Mammary microvascular endothelial cell (primary cell): ENCODE measurements at places on chromosomes 7 and 10. TPM values are rescaled to one million over a fixed set of nuclear protein-coding genes. Genes with fewer than 3 reads are reported as not detected.

The LRMDA gene
- total RNA-seq: 8.8 and 13.7 TPM in 2 replicates

The PON1 gene
- not detected in 2 replicates for total RNA-seq

The HTR5A gene
- total RNA-seq: not detected in 2 replicates

The PRRT4 gene
- total RNA-seq: not detected in 2 replicates

The SPDYE11 gene
- total RNA-seq: not detected in 2 replicates

The CUZD1 gene
- 0.89 and 1.5 TPM in 2 replicates for total RNA-seq

The PWWP2B gene
- 7.3 and 8.0 TPM in 2 replicates for total RNA-seq

The DCLRE1C gene
- 5.0 and 6.6 TPM in 2 replicates for total RNA-seq

The ANKIB1 gene
- total RNA-seq: 18.7 and 19.2 TPM in 2 replicates

The CYP2C19 gene
- total RNA-seq: not detected in 2 replicates

The SPOCK2 gene
- total RNA-seq: 0.53 and 1.2 TPM in 2 replicates

The SKIDA1 gene
- 0.47 and 0.69 TPM in 2 replicates for total RNA-seq

The HELLS gene
- 42.2 and 48.0 TPM in 2 replicates for total RNA-seq

The LFNG gene
- 4.5 and 7.3 TPM in 2 replicates for total RNA-seq

The AS3MT gene
- total RNA-seq: 1.1 and 2.3 TPM in 2 replicates

The OR2A1 gene
- total RNA-seq: not detected in 2 replicates

The CREM gene
- total RNA-seq: 53.5 and 79.2 TPM in 2 replicates

The MSMB gene
- total RNA-seq: not detected in 2 replicates

The WNT2 gene
- not detected in 2 replicates for total RNA-seq

The SPDYE16 gene
- total RNA-seq: 0.07 TPM in 1 of 2 replicates, not detected in the other

The NEUROD6 gene
- total RNA-seq: not detected in 2 replicates

The OGDHL gene
- not detected in 2 replicates for total RNA-seq

The SPACDR gene
- total RNA-seq: 0.87 and 3.4 TPM in 2 replicates

The HYAL4 gene
- 0.49 TPM in 1 of 2 replicates, not detected in the other for total RNA-seq

The UROS gene
- total RNA-seq: 46.1 and 54.3 TPM in 2 replicates

The CXCL12 gene
- 16.2 and 19.4 TPM in 2 replicates for total RNA-seq

The LIPF gene
- total RNA-seq: not detected in 2 replicates

The HABP2 gene
- not detected in 2 replicates for total RNA-seq

The NUPR2 gene
- not detected in 2 replicates for total RNA-seq

The CPA1 gene
- total RNA-seq: not detected in 2 replicates

The DUSP5 gene
- total RNA-seq: 44.3 and 48.3 TPM in 2 replicates

The PPP1R9A gene
- 0.74 and 1.5 TPM in 2 replicates for total RNA-seq

The SVIL gene
- total RNA-seq: 28.2 and 29.8 TPM in 2 replicates

The EPO gene
- not detected in 2 replicates for total RNA-seq

The ENO4 gene
- not detected in 2 replicates for total RNA-seq

The CCDC172 gene
- not detected in 2 replicates for total RNA-seq
